HepG2 (cell line): ENCODE measurements at places on chromosomes 7 and 10.

DNA sequence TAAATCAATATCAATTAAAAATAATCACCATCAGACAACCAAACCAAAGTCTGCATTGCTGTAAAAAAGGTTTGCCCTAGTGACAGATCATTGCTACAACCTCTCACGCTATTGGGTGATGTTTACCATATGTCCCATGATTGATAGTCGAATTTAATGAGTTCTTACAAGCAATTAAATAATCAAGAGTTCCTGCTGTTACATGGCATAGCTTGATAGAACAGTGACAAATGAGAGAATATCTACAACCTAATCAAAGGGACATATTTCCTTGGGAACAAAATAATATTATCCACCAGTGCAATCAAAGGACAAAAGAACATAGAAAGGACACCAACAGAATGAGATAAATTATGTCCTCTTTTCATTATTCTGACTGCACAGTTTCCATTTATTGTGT lies 387.4 kb downstream of the ETV1 start:
- DNase-seq, result no peak

DNA sequence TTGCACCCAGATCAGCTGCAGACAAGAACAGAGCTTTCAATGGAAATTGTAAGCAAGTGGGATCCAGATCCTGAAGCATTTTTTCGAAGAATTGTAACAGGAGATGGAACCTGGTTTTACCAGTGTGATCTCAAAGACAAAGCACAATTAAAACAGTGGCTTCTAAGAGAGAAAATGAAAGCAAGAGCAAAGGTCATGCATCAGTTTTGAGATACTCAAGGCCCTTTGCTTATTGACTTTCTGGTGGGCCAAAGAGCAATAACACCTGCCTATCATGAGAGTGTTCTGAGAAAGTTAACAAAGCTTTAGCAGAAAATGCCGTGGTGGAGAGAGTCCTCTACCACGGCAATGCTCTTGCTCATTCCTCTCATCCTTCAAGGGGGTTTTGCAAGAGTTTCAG lies 194.8 kb downstream of the TMEM178B start:
- DNase-seq, result peak; percentile 56

DNA sequence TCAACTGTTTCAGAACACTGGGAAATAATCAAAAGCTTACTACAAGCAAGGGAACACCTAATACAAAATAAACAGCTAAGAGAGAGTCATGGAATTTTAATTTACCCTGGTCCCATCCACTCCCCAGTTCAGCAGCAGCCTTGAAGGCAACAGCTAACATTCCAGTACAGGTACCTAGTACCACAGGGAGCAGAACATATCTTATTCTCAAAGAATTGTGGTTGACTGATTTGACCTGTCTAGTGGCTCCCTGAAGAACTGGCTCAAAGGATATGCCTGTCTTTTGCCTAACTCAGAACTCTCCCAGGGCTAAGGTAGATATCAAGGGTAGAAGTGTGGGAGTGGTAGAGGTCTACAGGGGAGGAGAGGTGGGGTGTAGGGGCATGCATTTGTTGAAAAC lies 32.3 kb downstream of the SMURF1 start:
- no peak for DNase-seq

GRCh38 chr7:81604808-81605174 lies 165.1 kb downstream of the HGF start:
- no peak for DNase-seq

GRCh38 chr10:76657337-76658012 lies 980.1 kb downstream of the KCNMA1 start:
- no peak for DNase-seq

DNA sequence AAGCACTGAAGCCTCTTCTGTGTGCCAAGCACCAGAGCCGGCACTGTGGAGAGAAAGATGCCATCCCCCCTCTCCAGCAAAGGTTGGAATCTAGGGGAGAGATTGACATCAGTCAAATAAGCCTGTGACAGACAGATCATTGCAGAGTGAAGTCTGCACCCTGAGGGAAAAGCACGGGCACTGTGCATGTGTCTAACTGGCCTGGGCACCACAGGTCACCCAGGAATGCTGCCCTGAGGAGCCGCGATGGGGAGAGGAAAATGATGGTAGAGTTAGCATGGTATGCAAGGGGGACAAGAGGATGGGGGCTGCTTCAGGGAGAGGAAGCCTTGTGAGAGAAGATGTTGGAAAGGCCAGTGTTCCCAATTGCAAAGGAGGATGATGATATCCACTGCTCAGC lies 261.0 kb downstream of the GRID1 start:
- no peak for DNase-seq

DNA sequence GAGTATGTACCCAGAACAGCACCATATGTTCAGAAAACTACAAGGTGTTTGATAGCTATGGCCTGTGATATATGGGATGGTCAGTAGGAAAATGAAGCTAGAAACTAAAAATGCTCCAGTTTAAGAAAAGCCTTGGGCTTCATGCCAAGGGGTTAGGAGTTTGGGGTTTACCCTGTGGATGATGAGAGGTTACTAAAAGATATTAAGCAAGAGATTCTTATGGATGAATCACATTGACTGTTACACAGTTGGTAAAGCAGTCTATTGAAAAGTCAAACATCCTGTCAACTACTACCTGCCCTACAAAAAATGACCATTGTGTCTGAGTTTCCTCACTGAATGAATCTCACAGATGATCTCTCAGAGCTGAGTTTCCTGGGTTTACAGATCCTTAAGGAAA lies 166.2 kb upstream of the INHBA start:
- DNase-seq, result no peak

DNA sequence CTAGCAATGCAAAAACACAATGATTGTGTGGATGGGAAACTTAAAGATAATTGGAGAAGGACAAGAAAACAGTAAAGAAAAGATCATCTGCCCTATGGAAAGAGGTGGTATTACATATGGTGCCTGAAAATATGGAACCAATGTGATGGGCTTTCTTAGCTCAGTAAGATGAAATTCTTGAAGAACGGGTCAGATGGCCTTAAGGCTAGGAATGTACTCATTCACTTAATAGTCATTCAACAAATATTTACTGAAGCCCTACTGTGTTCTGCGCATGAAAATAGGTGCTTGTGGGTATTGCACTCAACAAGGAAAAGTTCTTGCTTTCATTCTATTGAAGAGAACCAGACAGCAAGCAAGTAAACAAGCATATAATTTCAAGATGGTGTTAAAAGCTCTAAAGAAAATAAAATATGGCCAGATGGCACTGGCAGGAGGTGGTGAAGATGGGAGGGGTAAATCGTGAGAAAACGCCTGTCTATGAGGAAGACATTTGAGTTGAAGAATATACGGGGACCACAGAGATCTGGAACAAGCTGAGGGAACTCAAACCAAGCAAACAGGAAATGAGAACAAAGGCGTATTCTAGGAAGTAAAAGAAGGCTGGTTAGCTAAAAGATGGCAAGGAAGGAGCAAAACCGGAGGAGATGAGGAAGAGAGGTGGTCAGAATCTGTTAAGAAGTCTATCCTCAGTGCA lies 179.7 kb downstream of the ANK3 start:
- DNase-seq, result no peak

GRCh38 chr7:20206104-20206896 lies 10.9 kb downstream of the MACC1 start:
- DNase-seq, result no peak

GRCh38 chr7:76425156-76425555 lies 406 bp downstream of the ZP3 start:
- no peak for DNase-seq

- DNase-seq, result no peak
Measured at GRCh38 chr7:26865094-26865388, 651 bp upstream of the SKAP2 start.

DNA sequence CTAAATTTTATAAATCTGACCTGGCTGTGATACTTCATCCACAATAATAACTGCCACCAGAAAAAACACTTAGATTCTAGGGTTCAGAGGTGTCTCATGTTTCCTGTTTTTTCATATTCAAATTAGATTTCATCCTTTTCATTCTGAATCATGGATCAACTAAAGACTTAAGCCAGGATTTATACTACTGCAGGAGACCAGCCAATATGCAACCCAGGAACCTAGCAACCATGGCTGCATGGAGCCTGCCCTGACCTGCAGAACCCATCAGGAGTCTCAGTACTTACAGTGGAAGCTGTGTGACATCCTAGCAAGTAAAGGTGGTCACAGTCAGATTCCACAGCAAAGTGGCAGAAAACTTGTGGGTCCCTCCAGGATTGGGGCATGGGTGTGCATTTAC lies 40.5 kb upstream of the RNF148 start:
- DNase-seq, result no peak

GRCh38 chr10:89086801-89087521 lies 96.4 kb downstream of the FAS start:
- no peak for DNase-seq
